ENCODE measurements at places on chromosomes 16 and 17.
A peak's percentile ranks its signal among the peaks of the same experiment; 100 is the strongest.

- DNase-seq = no peak
Observed at GRCh38 chr17:40293363-40293762, 5.7 kb downstream of the CDC6 start.

DNA sequence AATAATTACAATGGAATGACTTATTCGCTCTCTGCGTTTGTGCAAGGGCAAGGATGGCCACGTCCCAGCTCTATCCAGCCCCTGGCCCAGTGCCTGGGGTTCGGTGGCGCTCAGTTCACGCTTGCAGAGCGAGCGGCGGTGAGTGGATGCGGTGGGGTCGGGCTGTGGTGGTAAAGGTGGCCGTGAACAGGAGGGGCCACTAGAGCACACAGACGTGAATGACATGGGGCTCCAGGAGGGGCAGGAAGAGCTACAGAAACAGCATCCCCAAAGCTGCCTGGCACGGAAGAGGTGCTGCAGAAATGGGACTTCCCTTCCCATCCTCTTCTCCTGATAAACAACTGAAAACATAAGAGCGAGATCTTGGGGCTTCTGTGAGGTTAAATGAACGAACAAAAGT lies 28.4 kb downstream of the IRF8 start:
- DNase-seq = no peak

- peak; percentile 26 for DNase-seq
Observed at GRCh38 chr17:66670206-66670605, 164.7 kb upstream of the CACNG5 start.

DNA sequence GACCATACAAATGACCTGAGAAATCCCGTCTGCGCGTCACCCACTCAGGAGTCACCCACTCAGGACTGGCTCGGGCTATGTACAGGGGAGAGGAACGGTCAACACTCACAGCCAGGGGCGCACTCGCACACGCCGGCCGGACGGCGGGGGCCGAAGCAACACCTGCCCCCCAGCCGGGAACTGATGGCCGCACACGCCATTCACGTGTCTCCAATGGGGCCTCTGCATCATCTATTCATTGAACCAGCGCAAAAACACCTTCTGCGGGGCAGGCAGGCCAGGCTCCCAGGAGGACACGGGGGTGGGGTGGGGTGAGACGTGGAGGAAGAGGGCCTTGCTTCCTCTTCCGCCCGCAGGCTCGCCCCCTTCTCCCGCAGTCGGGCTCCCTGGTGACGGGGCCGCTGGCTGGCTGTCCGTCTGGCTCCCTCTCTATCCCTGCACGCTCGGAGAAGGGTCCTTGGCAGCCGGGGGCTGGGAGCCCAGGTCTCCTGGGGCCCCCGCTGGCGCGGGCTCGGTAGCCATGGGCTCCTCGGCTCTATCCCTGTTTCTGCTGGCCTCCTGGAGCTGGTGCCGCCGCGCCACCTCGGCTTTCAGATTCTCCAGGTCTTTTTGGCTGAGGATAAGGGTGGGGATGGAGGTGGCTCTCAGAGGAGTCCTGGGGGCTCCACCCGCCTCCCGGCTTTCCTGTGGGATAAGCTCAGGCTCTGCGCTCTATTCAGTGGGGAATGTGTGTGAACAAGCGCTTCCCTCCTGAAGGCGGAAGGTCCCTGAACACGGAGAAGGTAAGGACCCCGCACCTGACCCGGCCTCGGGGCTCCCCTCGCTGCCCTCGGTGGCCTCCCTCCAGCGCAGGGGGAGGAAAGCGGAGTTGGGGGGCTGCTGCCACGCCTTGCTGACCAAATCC lies 21.1 kb downstream of the CLUH start:
- no peak for DNase-seq

- DNase-seq = no peak
Observed at GRCh38 chr17:63475491-63476412, 1.1 kb upstream of the ACE start.

GRCh38 chr17:77323413-77324171 lies 182.8 kb downstream of the SEC14L1 start:
- peak; percentile 40 for DNase-seq

- DNase-seq = no peak
Observed at GRCh38 chr17:74201250-74201649, 2.2 kb upstream of the RPL38 start.
